ENCODE measurements at places on chromosomes 2 and 18.

GRCh38 chr2:222688917-222689316 is 17.5 kb downstream of the MOGAT1 start:
- no peak for DNase-seq
- no peaks in the 10 kb centered on the region for H3K36me3 ChIP-seq
- no peak overlapping the region for H3K4me3 ChIP-seq
- no peak overlapping the region for H3K27ac ChIP-seq

DNA sequence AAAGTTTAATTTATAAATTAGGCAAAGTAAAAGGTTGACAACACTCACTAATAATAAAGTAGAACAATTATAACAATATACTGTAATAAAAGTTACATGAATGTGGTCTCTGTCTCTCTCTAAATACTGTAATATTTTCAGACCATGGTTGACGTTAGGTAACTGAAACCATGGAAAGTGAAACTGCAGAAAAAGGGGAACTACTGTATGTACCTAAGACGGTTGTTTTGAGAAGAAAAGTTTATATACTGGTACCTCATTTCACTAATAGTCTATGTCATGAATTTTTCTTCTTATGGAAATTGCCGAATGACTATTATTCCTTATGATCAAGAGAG is 166.7 kb upstream of the ZNF521 start:
- no peak for DNase-seq
- H3K36me3 ChIP-seq = no peaks in the 10 kb centered on the region
- H3K4me1 ChIP-seq = peaks cover 34% of the 10 kb centered on the region
- no peak overlapping the region for H3K4me3 ChIP-seq

DNA sequence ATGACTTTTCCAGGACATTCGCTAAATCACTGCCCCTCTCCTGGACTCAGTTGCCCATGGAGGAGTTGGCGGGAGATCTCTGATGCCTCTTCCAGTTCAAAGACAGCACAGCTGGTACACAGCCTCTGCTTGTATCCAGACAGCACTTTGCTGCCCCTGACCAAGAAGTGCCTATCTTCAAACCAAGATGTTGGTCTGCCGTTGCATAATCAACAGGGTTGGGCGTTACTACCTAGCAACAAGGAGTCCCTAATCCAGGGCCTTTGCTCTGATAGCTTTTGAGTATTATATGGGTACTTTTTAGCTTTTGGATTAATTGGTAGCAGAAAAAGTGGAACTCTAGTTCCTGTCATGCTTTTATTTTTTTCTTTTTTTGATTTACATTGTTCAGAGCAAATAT is 166.6 kb downstream of the FAM210A start:
- no peak overlapping the region for H3K27ac ChIP-seq
- DNase-seq = no peak
- peaks cover 61% of the 10 kb centered on the region for H3K4me1 ChIP-seq
- no peaks in the 10 kb centered on the region for H3K27me3 ChIP-seq
- H3K36me3 ChIP-seq = no peaks in the 10 kb centered on the region

DNA sequence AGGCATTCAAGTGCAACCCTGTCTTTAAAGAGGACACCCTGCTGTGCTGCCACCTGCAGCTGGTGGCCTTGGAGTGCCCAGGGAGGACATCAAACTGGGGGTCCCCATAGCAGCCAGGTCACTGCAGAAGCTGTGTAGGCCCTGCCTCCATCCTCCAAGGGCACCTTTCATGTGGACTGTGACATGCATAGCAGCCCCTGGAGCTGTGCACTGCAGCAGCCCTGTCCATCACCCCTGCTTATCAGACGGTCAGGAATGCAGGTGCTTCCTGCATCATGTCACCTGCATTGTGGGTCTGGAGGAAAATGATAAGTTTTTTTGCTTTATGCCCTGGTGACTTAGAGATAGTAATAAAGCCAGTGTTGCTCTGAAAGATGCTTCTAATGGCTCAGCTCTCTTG is 155.7 kb downstream of the DYSF start:
- H3K4me3 ChIP-seq = no peak overlapping the region
- H3K27ac ChIP-seq = no peak overlapping the region
- no peaks in the 10 kb centered on the region for H3K4me1 ChIP-seq
- H3K36me3 ChIP-seq = no peaks in the 10 kb centered on the region

- H3K27ac ChIP-seq = no peak overlapping the region
- no peaks in the 10 kb centered on the region for H3K36me3 ChIP-seq
- no peaks in the 10 kb centered on the region for H3K27me3 ChIP-seq
- H3K4me1 ChIP-seq = peaks cover 20% of the 10 kb centered on the region
These were observed 562 bp downstream of the TWSG1 start for GRCh38 chr18:9334973-9335696.

DNA sequence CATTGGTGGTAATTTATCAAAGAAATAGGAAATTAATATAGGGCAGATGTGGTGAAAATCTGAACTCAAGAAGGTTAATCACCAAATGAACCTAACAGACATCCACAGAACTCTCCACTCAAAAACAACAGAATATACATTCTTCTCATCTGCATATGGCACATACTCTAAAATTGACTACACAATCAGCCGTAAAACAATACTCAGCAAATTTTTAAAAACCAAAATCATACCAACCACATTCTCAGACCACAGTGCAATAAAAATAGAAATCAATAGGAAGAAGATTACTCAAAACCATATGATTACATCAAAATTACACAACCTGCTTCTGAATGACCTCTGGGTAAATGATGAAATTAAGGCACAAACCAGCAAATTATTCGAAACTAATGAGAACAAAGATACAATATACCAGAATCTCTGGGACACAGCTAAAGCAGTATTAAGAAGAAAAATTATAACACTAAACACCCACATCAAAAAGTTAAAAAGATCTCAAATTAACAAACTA is 31.0 kb downstream of the RBM43 start:
- H3K27me3 ChIP-seq = peaks cover 31% of the 10 kb centered on the region
- H3K36me3 ChIP-seq = no peaks in the 10 kb centered on the region
- H3K4me1 ChIP-seq = no peaks in the 10 kb centered on the region
- H3K27ac ChIP-seq = no peak overlapping the region
